ENCODE measurements at places on chromosomes 13 and 19. TPM values are rescaled to one million over a fixed set of nuclear protein-coding genes. Genes with fewer than 3 reads are reported as not detected.

The C19orf73 gene
- 0.51 TPM for total RNA-seq

The COL4A2 gene
- total RNA-seq = 785 TPM

The COPE gene
- total RNA-seq = 76.4 TPM

The COX6B2 gene
- 0.72 TPM for total RNA-seq

The COX7A1 gene
- total RNA-seq = 39.5 TPM

The NUP58 gene
- total RNA-seq = 128 TPM

The TEX26 gene
- not detected for total RNA-seq
